ENCODE measurements at places on chromosomes 1 and 21.

DNA sequence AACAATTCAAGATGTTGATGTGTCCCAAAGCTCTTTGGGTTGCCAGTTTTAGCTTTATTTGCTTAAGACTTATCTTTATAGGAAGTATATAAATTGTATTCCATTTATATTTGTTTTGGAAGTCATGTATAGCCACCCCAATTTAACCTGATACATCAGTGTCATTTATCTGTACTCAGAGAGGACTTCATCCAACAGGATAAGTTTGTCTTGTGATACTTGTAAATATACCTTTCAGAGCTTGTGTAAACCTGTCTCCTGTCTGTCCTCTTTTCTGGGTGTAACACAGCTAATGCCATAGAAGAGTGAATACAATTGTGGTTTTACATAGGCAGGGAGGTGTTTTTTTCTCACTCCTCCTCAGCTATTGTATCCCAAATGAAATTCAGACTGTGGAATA lies 10.4 kb downstream of the PTGFR start:
- no peak for DNase-seq

GRCh38 chr1:200336901-200337391 lies 72.9 kb downstream of the ZNF281 start:
- DNase-seq: no peak

DNA sequence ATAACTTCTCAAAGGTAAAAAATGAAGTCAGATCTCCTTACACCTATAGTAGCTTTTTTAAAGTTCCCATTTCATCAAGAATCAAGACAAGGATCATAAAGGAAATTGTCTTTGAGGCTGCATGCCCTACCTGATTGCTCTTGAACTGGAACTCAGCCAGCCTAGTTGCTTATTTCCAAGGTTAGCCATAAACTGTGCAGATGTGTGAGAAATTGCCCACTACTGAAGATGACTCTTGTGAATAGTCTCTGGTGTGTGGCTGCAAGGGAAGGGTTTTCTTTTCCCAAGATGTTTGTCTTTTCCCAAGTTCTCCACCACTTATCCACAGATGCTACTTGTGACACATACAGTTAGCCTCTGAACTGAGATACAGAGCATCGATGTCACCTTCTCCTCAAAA lies 81.7 kb upstream of the DUSP10 start:
- DNase-seq: no peak

GRCh38 chr21:31218830-31219608 lies 125.0 kb downstream of the TIAM1 start:
- DNase-seq: no peak

DNA sequence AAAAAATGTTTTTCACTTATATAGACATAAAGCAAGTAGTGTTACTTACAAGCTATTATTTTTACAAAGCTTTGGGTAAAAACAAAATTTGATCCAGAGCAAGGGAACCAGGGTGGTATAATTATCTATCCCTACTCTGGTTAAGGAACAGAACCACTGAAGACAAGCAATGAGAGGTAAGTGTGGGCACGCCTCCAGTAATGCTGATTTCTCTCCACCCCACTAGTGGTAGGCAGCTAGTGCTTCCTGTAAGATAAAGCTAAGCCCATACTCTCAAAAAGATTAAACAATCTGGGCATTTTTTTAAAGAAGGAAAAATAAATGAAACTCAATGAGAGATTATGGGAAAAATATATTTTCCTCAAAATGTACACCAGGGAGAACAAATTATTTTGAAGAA lies 22.1 kb downstream of the TFB2M start:
- DNase-seq: no peak

DNA sequence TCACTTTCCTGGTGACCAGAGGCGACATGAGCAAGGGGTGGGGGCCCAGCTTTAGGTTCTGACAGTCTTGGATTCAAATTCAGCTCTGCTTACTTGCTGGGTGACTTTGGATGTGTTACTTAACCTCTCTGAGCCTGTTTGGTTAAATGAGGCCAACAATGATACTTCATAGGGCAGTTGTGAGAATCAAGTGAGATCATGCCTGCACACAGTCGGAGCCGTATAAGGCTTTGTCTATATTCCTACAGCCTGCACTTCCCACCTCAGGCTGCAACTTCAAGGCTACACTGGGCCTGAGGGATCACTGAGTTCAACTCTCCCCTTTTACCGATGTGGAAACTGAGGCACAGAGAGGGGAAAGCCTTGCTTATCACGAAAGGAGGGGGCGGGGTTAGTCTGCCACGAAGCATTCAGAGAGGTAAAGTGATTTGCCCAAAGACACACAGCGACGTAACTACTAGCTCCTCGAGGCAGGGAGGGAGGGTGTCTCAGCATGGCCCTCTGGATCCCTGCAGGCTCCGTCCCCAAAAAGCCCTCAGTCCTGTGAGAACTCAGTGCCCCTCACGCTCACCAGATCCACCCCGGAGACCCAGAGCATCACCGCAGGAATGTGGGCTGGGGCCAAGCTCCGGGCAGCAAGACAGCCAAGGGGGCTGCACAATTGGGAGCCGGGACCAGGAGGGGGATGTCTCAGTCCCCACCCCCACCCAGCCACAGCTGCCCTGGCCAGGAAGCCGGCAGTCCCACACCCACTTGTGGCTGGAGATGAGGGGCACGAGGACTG lies 25.0 kb downstream of the SDC3 start:
- no peak for DNase-seq

DNA sequence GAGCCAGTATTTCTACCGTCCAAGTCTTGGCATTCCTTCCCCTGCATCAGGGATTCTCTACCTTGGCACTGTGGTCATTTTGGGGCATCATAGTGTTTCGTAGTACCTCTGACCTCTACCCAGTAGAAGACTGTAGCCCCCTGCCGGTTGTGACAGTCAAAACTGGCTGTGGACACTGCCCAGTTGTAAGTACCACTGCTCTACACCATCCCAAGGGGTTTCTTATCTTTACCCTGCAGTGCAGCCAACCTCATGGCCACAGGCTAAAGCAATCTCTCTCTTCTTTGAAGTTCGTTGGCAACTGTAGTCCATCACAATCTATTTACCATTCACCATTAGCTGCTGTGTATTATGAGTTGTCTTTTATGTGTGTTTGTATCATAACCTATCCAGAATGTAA lies 29.3 kb upstream of the ERO1B start:
- DNase-seq: no peak

DNA sequence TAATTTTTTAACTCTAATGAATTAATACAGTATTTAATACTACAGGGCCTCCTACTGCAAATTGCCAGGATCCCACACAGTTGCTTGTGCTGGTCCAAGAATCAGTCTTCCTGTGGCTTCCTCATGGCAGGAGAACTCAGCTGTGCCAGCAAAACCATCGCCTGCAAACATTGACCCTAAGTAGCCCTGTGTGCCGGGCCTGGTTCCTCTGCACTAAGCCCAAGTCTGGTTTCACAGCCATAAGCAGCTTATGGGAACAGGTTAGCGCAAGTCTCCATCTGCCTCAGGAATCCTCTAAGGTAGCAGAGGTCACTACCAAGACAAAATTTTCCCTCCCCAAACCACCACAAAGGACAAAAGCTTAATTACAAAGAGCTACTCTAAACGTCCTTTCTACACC lies 216.6 kb downstream of the PLA2G4A start:
- no peak for DNase-seq

DNA sequence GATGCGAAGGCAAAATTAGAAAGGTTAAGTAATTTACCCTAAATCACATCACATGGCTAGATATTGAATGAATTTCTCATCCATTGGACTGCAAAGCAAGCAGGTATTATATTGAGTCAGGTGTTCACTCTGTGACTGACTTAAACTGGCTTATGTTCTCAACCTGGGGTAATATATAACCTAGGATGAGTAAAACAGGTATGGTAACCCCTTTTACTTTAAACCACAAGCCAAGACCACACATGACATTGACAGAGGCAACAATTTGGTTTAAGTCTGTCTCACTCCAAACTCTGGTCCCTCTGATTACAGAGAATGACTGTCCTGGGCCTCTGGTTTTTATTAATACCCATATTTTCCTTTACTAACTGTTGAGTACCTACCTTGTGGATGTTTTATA lies 33.3 kb downstream of the MAEL start:
- DNase-seq: no peak

- no peak for DNase-seq
These were observed 86.3 kb downstream of the RERE start for GRCh38 chr1:8731162-8731561.

All from stimulated activated CD4-positive, alpha-beta T cell treated with anti-CD3 and anti-CD28 coated beads, Interleukin-4, amount 100 ng/mL, for 24 hours (primary cell).